ENCODE measurements at places on chromosomes 12 and 14.

GRCh38 chr12:76085520-76085868 is 1.0 kb upstream of the NAP1L1 start:
- DNase-seq = peak; percentile 75

- DNase-seq = no peak
Measured at GRCh38 chr12:54053003-54053750, 458 bp upstream of the HOXC4 start.

GRCh38 chr12:75892731-75893408 is 138.7 kb downstream of the PHLDA1 start:
- peak; percentile 84 for DNase-seq

DNA sequence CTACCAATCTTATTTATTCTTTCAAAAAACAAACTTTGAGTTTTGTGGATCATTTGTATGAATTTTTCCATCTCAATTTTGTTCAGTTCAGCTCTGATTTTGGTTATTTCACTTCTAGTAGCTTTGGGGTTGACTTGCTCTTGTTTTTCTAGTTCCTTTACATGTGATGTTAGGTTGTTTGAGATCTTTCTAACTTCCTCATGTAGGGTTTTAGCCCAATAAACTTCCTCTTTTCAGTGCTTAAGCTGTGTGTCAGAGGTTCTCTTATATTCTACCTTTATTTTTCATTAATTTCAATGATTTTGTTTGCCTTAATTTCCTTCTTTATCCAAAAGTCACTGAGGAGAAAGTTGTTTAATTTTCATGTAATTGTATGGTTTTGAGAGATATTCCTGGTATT is 860.4 kb upstream of the FBXO33 start:
- DNase-seq = no peak

DNA sequence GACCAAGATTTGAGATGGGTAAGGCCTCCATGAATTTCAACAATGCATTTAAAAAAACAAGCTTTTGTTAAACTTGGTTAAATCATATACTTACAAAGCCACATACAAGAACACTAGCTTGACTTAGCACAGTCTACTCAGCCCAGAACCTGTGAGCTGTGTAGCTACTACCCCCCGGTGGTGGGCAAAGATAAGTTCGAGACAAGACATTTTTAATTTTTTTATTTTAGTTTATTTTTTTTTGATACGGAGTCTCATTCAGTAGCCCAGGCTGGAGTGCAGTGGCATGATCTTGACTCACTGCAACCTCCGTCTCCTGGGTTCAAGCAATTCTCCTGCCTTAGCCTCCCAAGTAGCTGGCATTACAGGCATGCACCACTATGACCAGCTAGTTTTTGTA is 3.7 kb upstream of the NECAP1 start:
- DNase-seq = peak; percentile 90

DNA sequence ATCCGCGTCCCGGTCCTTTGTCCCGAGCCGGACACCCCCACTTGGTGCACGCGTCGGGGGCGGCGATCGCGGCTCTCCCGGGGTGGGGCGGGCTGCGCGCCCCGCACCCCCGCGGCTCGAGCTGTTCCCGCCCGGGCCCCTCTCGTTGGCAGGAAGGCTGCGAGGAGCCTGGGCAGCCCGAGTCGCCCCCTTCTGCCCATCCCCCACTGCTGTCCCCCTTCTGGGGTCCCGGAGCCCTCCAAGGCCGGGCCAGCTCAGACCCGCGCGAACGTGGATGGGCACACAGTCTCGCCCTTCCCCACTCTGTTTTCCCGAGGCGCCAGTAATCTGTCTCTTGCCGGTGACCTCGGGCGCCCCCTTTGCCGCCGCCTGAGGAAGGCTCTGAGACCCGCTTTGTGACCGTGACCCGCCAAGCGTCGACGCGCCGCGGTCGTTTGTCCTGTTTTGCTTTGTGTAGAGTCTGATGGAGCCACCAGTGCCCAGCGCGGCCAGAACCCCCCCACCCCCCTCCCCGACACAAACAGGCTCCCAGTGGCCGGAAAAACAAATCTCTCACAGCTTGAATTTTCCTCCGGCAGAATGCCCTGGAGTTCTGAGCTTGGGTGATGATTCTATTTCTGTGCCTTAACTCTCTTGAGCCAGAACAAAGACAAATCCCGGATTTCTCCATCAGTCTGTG is 610 bp downstream of the C14orf132 start:
- DNase-seq = peak; percentile 36

DNA sequence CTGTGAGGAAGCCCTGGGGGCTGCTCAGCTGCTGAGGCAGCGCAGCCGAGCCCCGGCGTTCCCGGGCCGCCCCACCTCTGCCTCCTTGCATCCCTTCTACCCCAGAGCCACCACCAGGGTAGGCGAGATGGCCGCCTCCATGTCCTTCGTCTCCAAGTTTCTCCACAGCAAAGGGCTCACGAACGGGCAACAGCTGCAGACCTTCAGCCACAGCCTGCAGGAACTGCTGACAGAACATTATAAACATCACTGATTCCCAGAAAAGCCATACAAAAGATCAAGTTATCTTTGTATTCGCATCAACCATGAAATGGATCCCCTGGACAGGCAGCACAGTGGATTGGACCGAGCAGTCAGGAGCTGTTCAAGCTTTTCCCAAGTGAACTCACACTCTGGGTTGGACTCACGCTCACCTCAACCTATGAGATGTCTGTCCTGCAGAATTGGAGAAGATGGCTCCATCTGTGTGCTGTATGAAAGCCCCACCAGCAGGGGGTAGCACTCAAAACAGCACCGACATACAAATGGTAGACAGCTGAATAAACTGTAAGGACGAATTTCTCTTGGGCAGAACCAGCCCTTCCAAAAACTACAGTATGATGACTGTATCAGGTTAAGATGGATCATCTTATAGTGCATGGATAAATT is 19.4 kb upstream of the A2M start:
- peak; percentile 23 for DNase-seq

DNA sequence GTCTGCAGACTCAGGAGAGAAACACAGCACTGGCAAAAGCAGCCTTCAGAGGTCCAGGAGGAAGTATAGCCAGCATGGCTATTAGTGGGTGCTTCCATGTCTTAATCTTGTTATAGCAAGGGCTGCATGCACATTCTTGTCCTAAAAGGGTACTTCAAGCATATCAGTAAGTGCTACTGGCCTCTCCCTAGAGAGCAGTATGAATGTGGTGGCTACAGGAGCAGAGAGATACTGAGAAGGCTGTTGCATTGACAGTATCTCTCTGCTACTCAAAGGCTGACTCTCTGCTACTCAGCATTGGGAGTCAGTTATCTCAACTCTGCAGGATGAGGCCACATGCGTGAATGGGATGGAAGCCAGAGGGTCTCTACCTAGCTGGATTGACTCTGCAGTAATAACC is 2.0 kb downstream of the GARIN6 start:
- peak; percentile 0 for DNase-seq

DNA sequence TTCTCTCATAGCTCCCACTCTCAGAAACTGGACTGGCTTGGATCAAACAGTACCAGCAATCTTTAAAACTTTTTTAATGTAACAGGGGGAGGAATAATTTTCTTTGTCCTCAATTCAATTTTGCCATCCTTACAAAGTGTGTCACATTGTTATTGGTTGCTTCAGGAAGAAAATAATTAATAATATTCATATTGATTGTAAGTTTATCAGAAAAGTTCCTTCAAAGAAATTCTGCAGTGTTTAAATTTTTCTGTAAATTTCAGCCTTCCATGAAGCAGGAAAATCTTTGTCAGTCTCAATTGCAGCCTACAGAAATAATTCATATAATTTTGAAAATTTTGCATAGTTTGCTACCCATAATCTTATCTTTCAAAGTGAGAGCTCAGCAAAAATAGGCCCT is 1119.1 kb upstream of the ATXN7L3B start:
- no peak for DNase-seq

GRCh38 chr12:40911676-40912075 is 219.4 kb downstream of the CNTN1 start:
- no peak for DNase-seq

GRCh38 chr14:47746986-47747385 is 71.6 kb upstream of the MDGA2 start:
- peak; percentile 4 for DNase-seq

DNA sequence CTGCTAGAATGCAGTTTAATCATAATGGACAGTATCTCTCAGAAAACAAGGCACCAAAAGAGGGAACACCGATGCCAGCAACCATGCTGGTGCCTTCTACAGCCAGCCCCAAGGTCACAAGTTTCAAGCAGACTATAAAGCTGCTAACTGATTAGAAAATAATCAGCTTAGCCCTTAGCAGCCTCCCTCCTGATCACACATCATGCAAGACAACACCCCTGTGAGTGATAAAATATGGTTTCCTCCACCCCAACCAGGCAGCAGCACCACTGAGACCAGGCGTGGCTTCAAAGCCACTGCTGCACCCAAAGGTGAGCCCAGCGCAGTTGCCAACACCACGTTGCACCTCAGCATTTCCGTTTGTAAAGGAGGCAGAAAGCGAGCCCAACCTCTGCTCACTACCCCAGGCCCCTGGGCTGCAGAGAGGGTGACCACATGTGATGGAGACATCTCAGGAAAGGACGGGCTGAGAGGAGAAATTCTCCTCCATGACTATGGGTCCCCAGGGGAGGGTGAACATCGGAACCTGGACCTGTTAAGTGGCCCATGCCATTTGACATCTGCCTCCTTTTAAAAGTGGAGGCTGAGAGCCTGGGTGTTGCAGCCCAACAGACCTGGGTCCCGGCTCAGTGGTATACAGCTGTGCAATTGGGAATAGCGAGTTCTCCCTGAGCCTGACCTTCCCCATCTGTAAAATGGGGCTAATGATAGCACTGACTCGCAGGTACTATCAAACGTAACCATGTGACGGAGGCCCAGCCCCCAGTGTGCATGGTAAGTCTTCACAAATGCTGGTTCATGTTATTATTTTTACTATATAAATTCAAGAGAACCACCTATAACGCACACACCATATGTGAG is 11.5 kb downstream of the ZFP36L1 start:
- DNase-seq = peak; percentile 92

GRCh38 chr12:25884920-25885234 is 73.6 kb upstream of the RASSF8 start:
- no peak for DNase-seq

- peak; percentile 78 for DNase-seq
Measured at GRCh38 chr14:50064993-50065392, 51.4 kb downstream of the VCPKMT start.

- no peak for DNase-seq
Measured at GRCh38 chr14:103149351-103150237, 26.3 kb downstream of the TNFAIP2 start.

DNA sequence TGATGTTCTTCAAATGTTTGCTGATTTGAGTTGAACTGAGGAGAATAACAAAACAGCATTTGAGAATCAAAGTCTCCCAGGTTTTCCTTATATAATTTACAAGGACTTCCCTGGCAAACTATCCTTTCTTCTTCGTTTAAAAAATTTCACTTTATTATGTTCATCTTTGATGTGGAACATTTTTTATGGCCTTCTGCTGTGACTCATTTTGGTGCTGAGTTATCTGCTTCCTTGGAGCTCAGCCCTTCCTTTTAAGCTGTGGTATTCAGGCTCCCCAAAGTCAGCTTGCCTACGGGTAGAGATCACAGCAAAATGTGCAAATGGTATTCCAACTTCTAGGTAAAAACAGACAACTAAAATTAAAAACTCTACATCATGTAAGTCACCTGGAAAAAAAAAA is 1.4 kb upstream of the ANO4 start:
- DNase-seq = no peak

- DNase-seq = peak; percentile 77
Measured at GRCh38 chr12:6563448-6564050, 4.5 kb downstream of the NOP2 start.

DNA sequence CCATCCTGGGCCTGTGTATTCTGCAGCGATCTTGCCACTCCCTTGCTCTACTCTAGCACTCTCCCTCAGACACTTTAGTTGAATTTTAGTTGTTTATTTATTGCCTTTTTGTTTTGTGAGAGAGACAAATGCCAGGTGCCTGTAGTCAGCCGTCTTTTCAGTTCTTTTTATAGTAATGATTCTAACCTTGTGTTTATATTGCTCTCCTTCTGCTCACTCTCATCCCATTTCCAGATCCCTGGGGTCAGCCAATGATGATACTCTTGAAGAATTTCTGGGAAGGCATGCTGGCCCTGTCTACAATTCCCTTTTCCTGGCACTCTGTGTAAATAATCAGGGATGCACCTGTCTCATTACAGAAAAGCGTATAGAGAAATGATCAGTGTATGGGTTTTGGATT is 334.1 kb upstream of the MIS18BP1 start:
- DNase-seq = no peak

GRCh38 chr12:26966842-26967241 is 28.6 kb downstream of the FGFR1OP2 start:
- peak; percentile 42 for DNase-seq

DNA sequence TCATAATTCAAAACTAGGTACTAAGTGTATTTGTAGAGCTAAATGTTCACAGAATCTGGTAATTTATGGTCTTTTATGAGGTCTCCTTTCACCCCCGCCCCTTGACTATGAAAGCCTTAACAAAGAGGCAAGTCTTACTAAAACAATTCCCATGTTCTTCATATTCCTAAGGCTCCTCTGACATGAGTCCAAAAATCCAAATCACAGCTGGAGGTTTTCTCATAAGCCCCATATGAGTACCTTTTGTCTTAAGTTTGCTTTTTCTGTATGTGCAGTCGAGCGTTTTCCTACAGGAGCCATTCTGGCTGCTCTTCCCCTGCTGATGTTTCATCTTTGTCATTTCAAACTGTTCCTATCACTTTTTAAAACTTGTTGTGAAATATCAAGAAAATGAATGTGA is 55.2 kb downstream of the SIX1 start:
- no peak for DNase-seq

GRCh38 chr12:55626154-55626553 is 10.5 kb upstream of the OR10P1 start:
- no peak for DNase-seq

DNA sequence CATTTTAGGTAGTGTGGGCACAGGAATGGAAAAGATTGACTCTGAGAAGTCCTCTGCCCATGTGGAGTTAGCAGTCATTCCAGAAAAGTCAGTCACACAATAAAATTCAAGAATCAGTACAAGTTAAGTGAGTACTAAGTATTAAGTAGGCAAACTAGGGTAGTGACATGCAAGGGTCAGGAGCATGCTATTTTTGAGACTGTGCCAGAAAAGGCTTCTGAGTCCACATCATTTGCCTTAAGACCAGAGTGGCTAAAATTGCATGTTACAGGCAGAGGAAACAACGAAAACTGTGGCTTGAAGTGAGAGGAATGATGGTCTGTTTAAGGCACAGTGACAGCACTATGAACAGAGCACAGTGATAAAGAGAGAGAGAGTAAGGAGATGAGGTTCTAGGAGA is 108.9 kb downstream of the SLC6A15 start:
- no peak for DNase-seq

- no peak for DNase-seq
Measured at GRCh38 chr12:51630256-51630880, 39.3 kb downstream of the SCN8A start.

- DNase-seq = no peak
Measured at GRCh38 chr12:5904969-5905368, 40.1 kb downstream of the ANO2 start.

DNA sequence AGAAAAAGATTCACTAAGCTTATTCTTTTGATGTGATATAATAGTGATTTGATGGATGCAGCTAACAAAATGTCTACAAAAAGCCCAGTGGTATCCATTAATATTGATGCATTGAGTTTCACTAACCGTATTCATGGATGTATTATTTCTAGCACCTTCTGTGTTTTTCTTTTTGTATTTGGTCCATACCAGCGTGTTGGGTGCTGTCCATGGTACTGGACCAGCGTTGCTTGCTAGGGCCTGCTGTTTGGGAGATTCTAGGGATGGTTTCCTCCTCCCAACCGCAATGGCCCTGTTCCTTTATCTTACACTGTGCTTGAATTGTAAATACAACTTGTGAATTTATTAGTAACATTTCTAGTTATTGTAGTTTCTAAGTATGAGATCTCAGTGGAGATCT is 31.7 kb downstream of the ANO4 start:
- peak; percentile 65 for DNase-seq
